ENCODE measurements at places on chromosomes 7 and 10. TPM values are rescaled to one million over a fixed set of nuclear protein-coding genes. Genes with fewer than 3 reads are reported as not detected.

GRCh38 chr10:101280511-101280910 lies 51.2 kb upstream of the LBX1 start:
- H3K36me3 ChIP-seq, result no peaks in the 10 kb centered on the region
- H3K4me1 ChIP-seq, result no peaks in the 10 kb centered on the region
- H3K4me3 ChIP-seq, result no peak overlapping the region

DNA sequence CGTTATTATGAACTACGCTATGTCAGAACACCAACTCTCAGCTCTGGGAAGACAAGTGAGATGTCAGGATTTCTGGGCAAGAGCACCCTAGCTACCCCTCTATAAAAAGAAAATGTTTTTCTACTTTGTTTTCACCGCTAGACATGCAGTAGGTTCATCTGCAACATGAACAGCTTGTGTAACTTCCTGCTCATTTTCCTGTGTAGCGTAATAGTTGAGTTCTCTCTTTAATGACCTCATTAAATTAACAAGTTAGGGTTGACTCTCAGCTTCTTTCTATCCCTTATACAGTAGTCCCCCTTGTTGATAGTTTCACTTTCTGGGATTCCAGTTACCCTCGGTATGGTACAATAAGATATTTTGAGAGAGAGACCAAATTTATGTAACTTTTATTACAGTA lies 329.4 kb upstream of the ZNF32 start:
- no peaks in the 10 kb centered on the region for H3K36me3 ChIP-seq
- no peak for DNase-seq
- H3K4me1 ChIP-seq, result no peaks in the 10 kb centered on the region
- peaks cover 6% of the 10 kb centered on the region for H3K27me3 ChIP-seq

- no peaks in the 10 kb centered on the region for H3K4me1 ChIP-seq
- no peak overlapping the region for H3K4me3 ChIP-seq
- no peak overlapping the region for H3K27ac ChIP-seq
- peaks cover 11% of the 10 kb centered on the region for H3K36me3 ChIP-seq
- H3K27me3 ChIP-seq, result no peaks in the 10 kb centered on the region
Measured at GRCh38 chr7:143305423-143306070, 10.4 kb upstream of the CLCN1 start.

Gene CDH23
- total RNA-seq, result 0.17 TPM

Gene RHOBTB1
- 19.8 TPM for total RNA-seq

DNA sequence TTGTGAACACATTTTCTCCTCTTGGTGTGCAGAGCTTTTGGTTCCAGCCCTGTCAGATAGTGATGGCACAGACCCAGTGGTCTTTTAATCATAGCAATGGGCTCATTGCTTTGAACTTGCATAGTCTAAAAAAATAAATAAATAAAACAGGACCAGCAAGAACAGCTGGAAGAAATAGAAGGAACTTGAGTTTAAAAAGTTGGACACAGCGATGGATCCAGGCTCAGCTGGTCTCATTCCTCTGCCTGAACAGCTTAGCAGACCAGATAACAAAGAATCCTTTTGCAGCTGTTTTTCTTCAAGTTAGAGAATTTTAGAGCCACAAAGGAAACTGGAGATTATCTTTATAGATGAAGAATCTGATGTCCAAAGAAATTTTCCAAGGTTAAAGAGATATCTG lies 1005.6 kb downstream of the LRMDA start:
- no peaks in the 10 kb centered on the region for H3K36me3 ChIP-seq
- no peak overlapping the region for H3K27ac ChIP-seq
- H3K27me3 ChIP-seq, result no peaks in the 10 kb centered on the region
- peaks cover 8% of the 10 kb centered on the region for H3K4me1 ChIP-seq
- no peak overlapping the region for H3K4me3 ChIP-seq
- no peak for DNase-seq

DNA sequence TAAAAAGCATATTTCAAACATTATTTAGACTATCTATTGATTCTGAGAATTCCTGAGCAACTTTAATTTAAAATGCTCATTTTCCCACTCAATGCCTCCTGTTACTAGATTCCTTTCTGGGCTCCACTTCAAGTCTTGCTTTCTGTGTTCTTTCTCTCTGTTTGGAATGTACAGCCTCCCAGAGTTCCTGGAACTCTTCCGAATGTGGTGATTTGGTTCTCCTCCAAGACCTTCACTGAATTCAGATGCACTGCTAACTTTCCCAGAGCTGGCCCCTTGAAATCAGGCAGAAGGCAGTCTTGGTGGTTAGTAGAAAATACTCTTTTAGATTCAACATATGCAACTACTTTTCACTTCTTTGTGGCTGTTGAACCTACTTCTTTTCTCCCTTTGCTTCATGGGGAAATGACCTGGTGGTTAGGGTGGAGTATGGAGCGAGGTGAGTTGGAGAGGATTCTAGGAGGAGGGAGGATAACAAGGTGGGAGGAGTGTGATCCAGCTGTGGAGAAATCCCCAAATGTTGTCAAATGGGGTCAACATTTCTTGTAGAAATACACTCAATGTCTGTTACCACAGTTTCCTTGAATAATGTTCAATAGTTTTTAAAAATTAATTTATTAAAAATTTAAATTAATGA lies 27.9 kb upstream of the CCDC7 start:
- no peaks in the 10 kb centered on the region for H3K27me3 ChIP-seq
- DNase-seq, result peak; percentile 96

Gene GIMAP1
- total RNA-seq, result under 0.01 TPM

- no peaks in the 10 kb centered on the region for H3K36me3 ChIP-seq
- H3K27ac ChIP-seq, result no peak overlapping the region
- H3K4me3 ChIP-seq, result no peak overlapping the region
- H3K27me3 ChIP-seq, result no peaks in the 10 kb centered on the region
Measured at GRCh38 chr7:45657136-45657889, 83.1 kb downstream of the ADCY1 start.

DNA sequence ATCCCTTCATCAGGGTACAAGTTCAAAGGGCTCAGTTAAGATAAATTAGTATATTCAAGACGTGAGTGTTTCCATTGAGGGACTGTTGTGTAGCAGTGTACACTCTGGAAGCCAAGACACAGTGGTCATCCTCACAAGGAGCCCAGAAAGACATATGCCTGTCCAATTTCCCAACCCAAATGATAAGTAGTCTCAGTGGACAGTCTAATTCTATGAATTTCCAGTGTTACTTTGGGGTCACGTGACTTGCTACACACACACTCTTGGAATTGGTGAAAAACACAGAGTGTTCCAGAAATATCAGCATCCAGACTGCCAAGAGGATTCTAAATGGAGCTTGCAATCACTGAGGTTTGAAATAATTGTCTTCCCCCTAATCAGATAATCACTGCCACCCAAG lies 365.1 kb downstream of the WDR11 start:
- no peaks in the 10 kb centered on the region for H3K4me1 ChIP-seq
- H3K4me3 ChIP-seq, result no peak overlapping the region
- no peaks in the 10 kb centered on the region for H3K36me3 ChIP-seq
- H3K27me3 ChIP-seq, result no peaks in the 10 kb centered on the region
- no peak for DNase-seq
- H3K27ac ChIP-seq, result no peak overlapping the region

Gene INTS15
- 9.0 TPM for total RNA-seq

GRCh38 chr10:16663444-16663843 lies 141.8 kb upstream of the C1QL3 start:
- H3K4me1 ChIP-seq, result no peaks in the 10 kb centered on the region
- no peak overlapping the region for H3K4me3 ChIP-seq
- H3K27ac ChIP-seq, result no peak overlapping the region
- no peaks in the 10 kb centered on the region for H3K36me3 ChIP-seq
- no peak for DNase-seq
- no peaks in the 10 kb centered on the region for H3K27me3 ChIP-seq

- H3K4me1 ChIP-seq, result no peaks in the 10 kb centered on the region
- H3K4me3 ChIP-seq, result no peak overlapping the region
- H3K27me3 ChIP-seq, result no peaks in the 10 kb centered on the region
- H3K27ac ChIP-seq, result no peak overlapping the region
Measured at GRCh38 chr10:75744261-75744660, 312.8 kb downstream of the LRMDA start.

GRCh38 chr10:97307441-97307840 lies 11.6 kb upstream of the FRAT1 start:
- no peak for DNase-seq
- H3K27me3 ChIP-seq, result peaks cover 3% of the 10 kb centered on the region
- no peaks in the 10 kb centered on the region for H3K4me1 ChIP-seq

DNA sequence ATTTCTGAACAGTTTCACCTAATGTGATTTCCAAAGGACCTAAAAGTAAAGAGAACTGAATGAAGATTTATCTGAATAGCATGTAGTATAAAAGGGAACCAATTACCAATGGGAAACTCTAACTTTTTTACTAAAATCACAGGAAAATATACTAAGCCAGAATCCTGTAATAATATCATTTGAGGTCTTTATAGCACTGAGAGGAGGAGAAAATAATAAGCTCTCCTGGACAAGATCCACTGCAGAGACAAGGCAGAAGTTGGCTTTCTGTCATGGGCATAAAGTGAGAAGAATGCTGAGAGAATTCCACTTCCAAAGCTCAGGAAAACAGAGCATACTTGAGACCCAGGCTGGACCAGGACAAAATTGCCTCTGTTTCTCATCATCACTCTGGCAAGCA lies 1131.4 kb downstream of the SORCS1 start:
- H3K4me3 ChIP-seq, result no peak overlapping the region
- H3K27ac ChIP-seq, result no peak overlapping the region
- DNase-seq, result no peak
- H3K27me3 ChIP-seq, result no peaks in the 10 kb centered on the region
- H3K36me3 ChIP-seq, result no peaks in the 10 kb centered on the region
- H3K4me1 ChIP-seq, result no peaks in the 10 kb centered on the region

Gene PAPOLB
- under 0.01 TPM for total RNA-seq

Gene LUC7L2
- total RNA-seq, result 38.5 TPM

GRCh38 chr7:115230882-115231571 lies 309.1 kb downstream of the MDFIC start:
- H3K27me3 ChIP-seq, result no peaks in the 10 kb centered on the region
- DNase-seq, result peak; percentile 92
- no peaks in the 10 kb centered on the region for H3K36me3 ChIP-seq
- H3K27ac ChIP-seq, result peak overlapping the region; percentile 82

All from fibroblast of lung (primary cell).